ENCODE measurements at places on chromosomes 16 and 17.

- DNase-seq, result no peak
Measured at GRCh38 chr16:1277151-1277598, 21.3 kb downstream of the TPSD1 start.

- DNase-seq, result no peak
Measured at GRCh38 chr17:29549177-29549923, 17.5 kb downstream of the ABHD15 start.

DNA sequence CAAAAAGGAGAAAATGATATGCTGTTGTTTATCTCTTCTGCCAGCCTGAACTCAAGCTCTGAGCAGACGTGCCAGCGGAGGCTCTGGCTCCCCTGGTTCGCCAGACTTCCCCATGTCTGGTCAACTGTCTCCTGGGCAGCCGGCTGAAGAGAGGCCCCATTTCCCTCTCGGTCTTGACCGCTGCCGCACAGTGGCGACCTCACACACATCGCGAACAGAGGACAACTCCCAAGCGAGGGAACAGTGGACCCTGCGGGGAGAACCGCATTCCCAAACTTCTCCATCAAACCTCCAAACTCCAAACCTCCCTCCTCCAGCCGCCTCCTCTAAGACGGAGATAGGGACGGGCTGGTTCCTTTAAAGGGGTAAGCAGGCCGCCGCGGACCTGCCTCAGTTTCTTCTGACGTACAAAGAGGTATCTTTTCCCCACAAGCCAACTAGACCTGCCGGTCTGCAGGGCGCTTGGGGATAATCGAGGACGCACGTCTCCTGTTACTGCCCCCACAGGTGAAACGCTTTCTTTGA lies 24.9 kb upstream of the RFFL start:
- peak; percentile 62 for DNase-seq

DNA sequence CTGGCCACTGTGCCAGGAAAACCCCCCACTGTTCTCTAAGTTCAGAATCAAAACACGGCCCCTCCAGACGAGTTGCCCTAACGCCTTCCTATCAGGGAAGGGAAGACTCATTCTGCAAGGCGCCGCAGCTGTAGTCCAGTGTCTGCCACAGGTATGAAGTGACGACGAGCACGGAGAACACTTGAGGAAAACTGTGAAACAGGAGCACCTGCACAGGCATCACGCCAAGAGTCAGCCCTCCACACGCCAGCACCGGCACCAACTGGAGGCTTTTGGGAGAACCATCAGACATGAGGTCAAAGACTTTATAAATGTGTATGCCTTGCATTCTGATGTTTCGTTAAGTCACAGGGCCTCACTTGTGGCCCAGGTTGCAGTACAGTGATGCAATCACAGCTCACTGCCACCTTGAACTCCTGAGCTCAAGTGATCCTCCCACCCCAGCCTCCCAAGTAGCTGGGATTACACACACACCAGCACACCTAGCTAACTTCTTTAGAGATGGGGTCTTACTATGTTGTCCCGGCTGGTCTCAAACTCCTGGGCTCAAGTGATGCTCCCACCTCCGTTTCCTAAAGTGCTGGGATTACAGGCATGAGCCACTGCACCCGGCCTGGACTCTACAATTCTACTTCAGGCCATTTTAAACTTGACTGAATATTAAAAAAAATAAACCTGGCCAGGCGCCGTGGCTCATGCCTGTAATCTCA lies 22.9 kb downstream of the KLHDC4 start:
- no peak for DNase-seq

GRCh38 chr16:28572696-28573510 lies 19.2 kb downstream of the SGF29 start:
- no peak for DNase-seq

- no peak for DNase-seq
Measured at GRCh38 chr17:82483204-82483660, 24.7 kb downstream of the NARF start.

GRCh38 chr17:77601054-77601979 lies 357.2 kb upstream of the TNRC6C start:
- no peak for DNase-seq

DNA sequence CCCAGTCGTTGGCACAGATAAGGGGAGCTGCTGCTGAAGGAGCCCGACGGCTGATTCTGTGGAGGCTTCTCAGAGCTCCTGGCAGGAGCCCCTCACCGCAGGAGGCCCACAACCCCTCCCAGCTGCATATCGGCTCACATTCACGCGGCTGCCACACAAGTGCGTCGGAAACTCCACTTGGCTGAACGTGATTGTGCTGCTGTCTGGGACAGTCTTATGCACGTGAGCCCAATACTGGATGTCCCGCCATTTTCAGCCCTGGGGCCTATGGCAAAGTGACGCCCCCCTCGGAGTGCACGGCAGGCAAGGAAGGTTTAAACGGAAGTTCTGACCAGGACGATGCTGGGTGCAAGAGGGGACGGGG lies 8.7 kb upstream of the PITPNA start:
- DNase-seq, result no peak

- DNase-seq, result no peak
Measured at GRCh38 chr16:85715169-85716021, 26.6 kb upstream of the GINS2 start.

DNA sequence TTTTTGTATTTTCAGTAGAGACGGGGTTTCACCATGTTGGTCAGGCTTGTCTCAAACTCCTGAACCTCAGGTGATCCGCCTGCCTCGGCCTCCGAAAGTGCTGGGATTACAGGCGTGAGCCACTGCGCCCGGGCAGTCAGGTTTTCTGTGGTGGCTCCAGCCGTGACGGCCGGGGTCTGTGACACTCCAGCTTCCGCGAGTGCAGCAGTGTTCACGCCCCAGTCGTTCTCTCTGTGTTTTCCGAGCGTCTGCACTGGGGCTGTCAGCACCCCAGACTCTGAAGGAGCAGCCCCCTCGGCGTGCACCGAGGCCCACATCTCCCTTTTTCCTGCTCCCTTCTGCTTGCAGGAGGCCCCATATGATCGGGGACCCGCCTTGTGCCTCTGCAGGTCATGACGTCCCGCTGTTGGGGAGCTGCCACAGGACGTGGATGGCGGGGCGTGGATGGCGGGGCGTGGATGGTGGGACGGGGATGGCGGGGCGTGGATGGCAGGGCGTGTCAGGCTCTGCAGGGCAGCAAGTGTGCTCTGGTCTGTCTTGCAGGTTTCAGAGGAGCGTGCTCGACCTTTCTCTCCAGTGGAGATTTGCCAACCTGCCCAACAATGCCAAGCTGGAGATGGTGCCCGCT lies 5.7 kb downstream of the ASPSCR1 start:
- no peak for DNase-seq

DNA sequence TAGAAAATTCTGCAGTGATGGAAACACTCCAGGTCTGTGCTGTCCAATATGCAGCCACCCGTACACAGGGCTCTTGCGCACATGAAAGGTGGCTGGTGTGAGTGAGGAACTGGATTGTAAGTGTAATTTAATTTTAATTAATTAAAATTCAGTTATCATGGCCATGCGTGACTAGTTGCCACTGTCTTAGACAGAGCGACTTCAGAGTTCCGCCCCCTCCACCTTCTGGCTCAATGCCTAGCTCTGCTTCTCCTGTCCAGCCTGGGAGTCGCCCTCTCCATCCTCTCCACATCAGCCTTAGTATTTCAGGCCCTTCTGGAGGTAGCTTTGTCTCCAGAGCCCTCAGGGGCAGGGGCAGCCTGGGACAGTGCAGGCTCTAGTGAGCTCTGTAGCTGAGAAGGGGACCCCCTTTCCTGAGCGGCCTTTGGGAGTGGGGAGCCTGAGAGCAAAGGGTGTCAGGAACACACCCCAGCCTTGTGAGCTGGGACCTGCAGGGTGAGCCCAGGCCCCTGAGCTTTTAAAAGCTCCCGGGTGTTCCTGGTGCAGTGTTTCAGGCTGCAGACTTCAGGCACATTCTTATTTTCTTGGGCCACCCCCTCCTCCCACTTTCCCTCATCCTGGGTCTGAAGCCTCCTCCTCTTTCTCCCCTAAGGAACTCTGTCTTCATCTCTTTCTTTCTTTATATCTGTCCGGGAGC lies 99.4 kb downstream of the IRF8 start:
- no peak for DNase-seq

- DNase-seq, result no peak
Measured at GRCh38 chr17:74304184-74304583, 21.8 kb upstream of the KIF19 start.

GRCh38 chr17:45299361-45299760 lies 17.5 kb downstream of the MAP3K14 start:
- DNase-seq, result peak; percentile 37

DNA sequence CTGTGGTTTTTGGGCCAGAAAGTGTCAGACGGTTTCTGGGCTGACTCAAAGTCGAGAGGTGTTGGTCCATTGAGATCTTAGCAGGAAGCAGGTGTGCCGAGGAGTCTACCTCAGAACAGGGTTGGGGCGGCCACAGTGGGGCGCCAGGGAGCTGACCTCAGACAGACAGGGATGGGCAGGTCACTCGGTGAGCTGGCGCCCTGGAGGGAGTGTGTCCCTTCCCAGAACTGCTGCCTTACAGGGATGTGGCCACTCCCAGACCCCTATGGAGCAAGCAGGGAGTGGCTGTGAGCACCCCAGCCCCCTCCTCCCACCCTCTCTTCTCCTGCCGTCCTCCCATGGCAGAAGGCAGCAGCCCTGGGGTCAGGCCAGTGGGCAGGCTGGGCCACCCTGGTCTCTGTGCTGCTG lies 14.0 kb upstream of the DPEP1 start:
- DNase-seq, result no peak

GRCh38 chr16:6165330-6165979 lies 1067.9 kb upstream of the EEF2KMT start:
- DNase-seq, result no peak

GRCh38 chr17:17937201-17937853 lies 34.9 kb downstream of the TOM1L2 start:
- no peak for DNase-seq

DNA sequence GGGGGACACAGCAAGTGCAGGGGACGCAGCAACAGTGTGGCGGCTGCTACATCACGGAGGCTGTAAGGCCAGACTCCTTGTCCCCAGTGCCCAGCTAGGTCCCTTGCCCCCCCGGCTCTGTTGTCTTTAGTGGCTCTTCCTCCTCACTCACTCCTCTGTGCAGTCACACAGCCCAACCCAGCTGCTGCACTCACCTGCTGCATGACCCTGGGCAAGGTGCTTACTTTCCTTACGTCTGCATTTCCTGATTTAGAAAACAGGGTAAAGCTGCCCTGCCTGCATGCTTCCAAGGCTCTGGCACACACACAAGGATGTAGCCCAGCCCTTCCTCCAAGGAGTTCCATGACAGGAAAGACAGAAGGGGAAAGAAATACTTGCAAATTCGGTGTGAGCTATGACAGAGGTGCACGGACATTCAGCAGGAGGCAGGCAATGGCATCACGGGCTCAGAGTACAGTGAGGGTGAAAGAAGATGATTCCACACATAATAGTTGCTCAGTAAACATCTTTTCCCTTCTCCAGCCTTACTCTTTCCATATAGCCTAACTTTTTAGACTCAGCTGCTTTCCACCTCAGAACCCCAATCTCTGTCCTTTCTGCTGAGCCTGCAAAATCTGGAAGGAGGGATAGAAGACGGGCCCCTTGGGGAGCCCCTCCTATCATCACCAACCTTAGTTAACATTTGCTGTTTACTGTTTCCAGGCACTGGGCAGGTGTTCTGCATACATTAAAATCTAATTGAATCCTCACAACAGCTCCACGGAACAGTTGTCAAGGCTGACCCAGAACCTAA lies 150.9 kb downstream of the MRM1 start:
- no peak for DNase-seq

GRCh38 chr16:79088971-79089370 lies 511.6 kb downstream of the MAF start:
- no peak for DNase-seq

GRCh38 chr17:9968881-9969280 lies 63.8 kb upstream of the RCVRN start:
- no peak for DNase-seq
